Suppressor macrophage treated with lipopolysaccharide for 1 hour (primary cell): ENCODE measurements at places on chromosomes 2 and 18.

DNA sequence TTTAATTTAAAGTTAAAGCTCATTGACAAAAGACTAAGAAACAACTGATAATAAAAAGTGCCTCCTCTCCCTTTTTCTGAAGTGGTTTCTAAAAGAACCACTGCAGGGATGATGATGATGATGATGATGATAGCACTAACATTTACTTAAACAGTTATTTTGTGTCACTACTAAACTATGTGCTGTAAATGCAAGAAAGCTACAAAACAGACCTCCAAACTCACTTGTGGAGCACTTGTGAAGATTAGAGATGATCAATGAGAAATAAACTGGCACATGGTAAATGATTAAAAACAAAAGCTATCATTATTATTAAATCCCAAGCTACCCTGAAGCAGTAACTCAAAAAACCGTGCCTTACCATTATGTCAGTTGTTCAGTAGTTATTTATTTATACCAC lies 88.7 kb downstream of the SLC8A1 start:
- DNase-seq = no peak

DNA sequence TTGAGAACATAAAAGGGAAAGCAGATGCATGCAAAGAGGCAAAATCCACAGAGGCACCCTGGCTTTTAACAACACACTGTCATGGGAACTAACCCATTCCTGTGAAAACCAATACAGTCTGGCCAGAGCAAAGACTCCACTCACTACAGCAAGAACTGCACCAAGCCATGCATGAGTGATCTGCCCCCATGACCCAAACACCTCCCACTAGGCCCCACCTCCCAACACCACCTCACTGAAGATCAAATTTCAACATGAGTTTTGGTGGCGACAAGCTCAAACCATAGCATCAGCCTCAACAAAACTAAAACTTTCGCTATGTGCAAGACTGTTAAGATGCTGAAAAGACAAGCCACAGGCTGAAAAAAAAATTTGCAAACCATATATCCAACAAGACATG lies 162.8 kb downstream of the SMAD2 start:
- no peak for DNase-seq

GRCh38 chr2:55151733-55152433 lies 80.2 kb downstream of the CLHC1 start:
- no peak for DNase-seq

DNA sequence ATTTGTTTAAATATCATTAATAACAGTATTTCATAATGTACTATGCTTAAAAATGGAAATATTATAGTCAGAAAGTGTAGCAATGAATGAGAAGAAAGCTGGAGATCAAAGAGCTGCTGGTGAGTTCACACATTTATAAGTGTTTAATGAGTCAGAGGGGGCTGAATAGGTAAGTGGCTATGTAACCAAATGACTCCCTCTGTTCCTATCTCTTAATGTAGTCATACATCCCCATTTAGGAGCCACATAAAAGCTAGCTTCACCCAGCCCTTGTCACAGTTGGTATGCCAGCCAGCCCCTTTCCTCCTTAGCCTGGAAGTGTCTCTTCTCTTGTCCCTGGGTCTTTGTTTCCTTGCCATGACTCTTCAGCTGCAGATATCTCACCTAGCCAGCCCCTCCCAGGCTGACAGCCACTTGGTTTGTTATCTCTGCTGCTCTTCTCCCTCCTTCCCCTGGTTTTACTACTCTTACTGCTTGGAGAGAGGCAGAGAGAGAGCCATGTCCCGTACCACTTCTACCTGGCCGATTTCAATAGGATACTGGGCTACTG lies 438.6 kb upstream of the HNMT start:
- no peak for DNase-seq

- DNase-seq = no peak
These were observed 121.3 kb downstream of the FMNL2 start for GRCh38 chr2:152456262-152456661.

DNA sequence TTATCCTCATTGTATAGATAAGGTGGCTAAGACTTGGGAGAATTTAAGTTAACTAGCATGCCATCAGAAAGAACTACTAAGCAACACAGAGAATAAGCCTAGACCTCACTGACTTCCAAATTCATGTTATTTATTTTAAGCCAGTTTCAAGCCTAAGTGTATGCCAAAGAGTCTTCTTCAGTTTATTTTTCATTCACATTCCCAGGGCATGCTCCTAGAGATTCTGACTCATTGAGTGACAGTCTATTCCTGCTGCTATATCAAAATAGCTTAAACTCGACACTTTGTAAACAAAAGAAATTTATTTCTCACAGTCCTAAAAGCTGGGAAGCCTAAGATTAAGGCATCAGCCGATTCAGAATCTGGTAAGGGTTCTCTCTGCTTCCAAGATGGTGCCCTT lies 467.1 kb downstream of the MBD2 start:
- no peak for DNase-seq

- DNase-seq = no peak
These were observed 180.0 kb downstream of the NAPG start for GRCh38 chr18:10705786-10706185.

DNA sequence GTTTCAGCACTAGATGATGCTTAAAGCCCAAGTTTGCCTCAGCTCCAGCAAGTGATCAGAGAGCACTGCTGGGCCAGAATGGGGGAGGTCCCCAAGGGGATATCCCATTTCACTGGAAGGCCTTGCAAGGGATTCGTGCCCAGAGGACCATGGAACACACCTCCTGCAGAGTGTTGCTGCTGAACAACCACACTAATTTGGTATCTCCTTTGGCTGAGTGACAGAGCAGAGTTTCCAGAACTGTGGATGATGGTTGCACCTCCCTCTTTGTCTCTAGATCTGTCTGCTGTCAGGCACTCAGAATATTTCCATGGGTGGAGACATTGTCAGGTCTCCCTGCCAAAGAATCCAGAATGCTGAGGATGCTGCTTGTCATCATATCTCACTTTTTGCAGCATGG lies 484.8 kb upstream of the NETO1 start:
- DNase-seq = no peak

GRCh38 chr2:58449286-58450010 lies 208.3 kb upstream of the FANCL start:
- DNase-seq = peak; percentile 79

DNA sequence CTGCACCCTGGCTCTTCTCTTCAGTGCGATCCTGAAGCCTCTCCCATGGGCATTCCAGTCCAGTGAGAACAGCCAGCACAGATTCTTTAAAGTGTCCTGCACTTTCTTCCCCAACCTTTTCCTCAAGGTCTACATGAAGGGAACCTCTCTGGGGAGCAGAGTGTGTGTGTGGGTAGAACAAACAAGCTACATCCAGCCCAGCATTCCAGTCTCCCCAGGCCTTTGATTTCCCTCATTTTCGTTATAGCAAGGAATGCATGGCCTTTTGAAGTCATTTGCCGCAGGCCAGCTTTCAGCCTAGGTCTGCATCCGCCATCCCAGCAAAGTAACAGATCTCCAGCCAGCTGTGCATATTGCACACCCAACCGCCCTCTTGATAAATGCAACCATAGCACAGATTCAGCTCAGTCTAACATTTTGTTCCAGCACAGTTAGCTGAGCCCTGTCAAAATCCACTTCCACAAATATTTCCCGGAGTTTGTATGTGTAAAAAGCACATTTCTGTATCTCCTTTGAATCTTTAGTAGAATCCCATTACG lies 44.6 kb downstream of the CD8B2 start:
- no peak for DNase-seq

DNA sequence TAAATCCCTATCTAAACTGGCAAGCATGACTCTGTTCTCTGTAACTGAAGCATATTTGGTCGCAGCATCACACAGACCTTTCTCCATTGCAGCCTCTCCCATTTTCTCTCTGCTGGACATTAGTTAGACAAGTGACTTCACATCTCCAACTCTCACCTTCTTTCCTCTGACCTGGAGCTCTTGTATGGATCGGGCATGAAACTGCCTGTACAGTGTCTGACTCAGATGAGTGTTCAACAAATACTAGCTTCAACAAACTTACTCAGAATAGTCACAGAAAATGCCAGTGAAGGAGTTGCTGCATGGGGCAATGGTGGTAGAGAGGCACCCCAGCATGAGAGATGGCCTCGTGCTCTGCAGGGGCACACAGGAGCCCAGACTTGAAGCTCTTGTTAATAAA lies 104.7 kb upstream of the COPS8 start:
- no peak for DNase-seq

DNA sequence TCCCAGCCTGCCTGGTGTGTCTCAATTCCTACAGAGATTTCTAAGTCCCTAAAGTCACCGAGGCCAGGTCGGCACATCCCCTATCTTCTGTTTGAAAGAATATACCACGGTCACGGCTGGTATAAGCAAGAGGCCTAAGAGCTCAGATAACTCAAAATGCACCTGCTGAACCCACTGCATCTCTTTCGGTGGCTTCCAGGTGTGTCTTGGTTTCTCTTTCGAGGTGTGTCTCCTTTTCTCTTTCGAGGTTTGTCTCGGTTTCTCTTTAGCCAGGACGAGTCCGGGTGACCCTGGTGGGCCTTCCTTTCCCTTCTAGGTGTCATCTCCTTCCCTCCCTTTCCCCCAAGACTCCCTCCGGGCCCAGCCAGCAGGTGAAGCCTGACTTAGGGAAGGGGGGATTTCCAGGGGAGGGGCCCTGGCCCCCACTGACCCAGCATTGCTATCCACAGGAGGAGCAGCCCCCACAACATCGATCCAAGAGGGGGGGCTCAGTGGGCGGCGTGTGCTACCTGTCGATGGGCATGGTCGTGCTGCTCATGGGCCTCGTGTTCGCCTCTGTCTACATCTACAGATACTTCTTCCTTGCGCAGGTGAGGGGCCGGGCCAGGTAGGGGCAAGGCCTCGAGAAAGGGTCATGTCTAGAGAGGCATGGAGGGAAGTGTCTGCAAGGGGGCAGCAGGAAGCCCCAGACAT lies 8.4 kb downstream of the ITM2C start:
- no peak for DNase-seq

- no peak for DNase-seq
These were observed 98.6 kb upstream of the CAB39 start for GRCh38 chr2:230614040-230614439.

DNA sequence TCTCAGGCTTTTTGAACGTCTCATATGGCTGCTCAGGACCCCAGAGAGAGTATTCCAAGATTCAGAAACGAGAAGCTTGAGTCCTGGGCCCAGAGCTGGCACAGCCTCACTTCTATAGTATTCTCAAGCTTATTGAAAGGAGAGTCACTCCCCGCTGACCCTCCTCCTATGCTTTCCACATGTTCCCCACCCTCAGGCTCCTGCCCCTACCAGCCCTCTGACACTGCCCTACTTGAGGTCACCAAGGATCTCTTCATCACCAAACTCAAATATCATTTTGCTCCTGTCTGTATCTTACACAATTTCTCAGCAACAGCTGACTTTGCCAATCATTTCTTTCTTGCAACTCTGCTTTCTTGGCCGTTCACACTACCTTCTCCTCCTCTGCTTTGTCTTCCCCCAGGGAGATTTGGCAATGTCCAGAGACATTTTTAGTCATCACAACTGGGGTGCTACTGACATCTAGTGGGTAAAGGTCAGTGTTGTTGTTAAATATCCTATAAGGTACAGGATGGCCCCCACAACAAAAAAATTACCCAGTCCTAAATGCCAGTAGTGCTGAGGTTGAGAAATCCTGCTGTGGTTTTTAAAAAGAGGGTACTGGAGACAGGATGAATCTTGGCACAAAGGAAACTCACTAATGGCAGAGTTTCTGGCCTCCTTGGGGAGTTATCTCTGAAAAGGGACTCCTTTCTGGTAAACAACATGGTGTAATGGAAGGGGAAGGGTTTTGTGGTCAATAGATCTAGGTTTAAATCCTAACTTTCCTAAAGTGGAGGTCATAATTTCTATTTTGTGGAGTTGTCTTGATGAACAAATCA lies 26.9 kb upstream of the INSIG2 start:
- peak; percentile 80 for DNase-seq

- DNase-seq = no peak
These were observed 25.6 kb upstream of the TOGARAM2 start for GRCh38 chr2:28955467-28955866.

DNA sequence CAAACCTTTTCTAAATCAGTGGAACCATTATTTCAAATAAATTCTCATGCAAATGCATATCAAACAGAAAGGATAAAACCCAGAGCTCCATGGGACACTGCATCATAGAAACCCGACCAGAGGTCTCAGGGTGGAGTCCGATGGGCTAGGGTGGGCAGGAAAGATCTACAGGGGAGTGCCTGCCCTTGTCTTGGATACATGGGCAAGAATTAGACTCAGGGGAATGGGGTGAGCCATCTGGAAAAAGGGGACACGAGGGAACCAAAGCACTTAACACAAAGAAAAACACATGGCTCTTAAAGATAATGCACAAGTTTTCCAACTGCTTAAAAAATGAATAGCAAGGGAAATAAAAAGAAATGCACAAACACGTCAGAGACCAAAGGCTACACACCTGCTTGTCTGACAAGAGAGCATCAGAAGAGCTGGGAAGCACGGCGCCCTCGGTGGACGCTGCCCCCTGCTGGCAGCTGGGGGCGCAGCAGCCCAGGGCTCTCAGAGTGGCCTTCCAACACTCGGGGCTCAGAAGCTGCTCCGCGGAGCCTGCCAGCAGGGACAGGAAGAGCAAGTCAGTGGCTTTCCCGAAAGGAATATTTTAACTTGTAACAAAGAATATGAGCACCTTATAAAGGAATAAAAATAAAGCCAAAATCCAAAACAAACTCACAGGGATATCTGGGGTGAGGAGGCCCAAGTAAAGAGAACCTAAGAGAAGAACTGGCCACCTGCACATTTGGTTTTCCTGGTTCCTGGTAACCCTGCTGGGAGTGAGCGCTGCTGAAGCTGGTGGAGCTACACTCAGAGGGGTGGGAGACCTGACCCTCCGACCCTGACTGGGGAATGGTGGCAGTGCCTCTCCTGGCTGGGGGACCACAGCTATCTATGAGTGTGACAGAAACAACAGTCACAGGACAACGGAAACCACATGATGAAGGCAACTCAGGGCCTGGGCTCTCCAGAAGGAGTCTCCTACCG lies 54.5 kb downstream of the SIGLEC15 start:
- peak; percentile 83 for DNase-seq

DNA sequence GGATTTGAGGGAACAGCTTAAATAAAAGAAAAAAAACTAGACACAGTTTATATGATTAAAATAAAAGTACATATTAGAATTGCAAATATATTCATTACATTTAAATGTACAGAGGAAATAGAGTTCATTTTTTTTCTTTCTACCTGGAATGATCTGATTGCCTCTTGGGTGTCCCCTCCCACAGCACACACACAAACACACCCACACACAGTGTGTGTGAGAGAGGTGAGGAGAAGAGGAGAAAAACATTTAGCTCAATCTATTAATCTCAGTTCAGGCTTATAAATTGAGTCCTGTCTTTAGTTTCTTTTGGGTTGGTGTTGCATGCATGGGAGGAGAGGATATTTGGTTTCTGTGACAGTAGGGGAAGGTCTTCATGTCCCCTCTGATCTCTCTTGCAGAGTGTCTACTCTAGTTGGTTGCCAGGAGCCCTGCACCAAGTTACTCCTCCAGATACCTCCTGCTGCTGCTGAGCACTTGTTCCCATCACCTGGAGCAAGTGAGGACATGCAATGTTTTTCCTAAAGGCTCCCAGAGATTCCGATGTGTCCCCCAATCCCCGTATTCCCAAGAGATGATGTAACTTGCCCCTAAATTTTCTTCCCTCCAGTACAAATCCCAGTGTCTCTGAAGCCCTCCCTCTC lies 50.8 kb upstream of the REG3A start:
- DNase-seq = no peak
